ENCODE measurements at places on chromosomes 2 and 18.

- no peak for DNase-seq
Measured at GRCh38 chr2:155203178-155203577, 504.7 kb downstream of the KCNJ3 start.

DNA sequence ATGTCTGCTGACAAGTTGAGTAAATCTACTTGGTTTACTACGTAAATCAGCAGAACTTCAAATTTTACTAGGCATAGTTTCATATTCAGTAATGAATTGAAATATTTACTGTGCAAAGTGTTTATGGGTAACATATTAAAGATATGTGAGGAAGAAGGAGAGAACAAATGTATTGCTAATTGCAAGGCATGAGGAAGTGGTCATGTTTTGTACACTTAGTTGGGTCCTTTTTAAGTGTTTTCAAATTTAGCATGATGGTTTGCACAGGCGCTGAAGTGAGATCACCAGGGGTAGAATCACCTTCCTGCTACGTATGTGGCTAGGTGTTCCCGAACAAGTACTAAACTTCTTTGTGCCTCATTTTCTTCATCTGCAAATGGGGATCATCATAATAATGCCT is 1534.4 kb downstream of the LRP1B start:
- no peak for DNase-seq

DNA sequence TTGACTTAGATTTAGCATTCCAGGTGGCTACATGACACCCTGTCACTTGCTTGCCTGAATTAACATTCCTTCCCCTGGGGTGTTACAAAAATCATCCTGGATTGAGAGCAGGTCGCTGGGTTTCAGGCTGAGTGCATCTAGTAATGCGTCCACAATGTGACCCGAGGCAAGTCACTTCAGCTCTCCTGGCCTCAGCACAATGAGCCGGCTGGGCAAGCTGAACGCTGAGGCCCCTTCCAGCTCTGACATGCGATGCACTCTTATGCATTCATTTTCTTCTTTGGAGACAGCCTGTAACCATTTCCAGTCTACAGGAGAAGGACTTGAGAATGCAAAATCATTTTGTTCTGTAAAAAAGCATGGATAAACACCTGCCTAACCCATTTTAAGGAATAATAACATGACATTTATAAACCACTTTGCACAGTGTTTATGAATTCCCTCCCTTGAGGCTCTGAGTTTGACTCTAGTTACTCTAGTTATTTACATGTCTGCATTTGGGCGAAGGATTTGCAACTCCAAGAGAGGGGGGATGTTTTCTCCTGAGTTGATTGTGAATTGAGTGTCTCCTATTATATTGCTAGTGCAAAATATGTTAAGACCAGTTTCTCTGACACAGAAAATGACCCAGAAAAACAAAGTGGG is 63.0 kb upstream of the CPO start:
- DNase-seq, result no peak

GRCh38 chr2:120465701-120465988 is 119.7 kb downstream of the INHBB start:
- no peak for DNase-seq

DNA sequence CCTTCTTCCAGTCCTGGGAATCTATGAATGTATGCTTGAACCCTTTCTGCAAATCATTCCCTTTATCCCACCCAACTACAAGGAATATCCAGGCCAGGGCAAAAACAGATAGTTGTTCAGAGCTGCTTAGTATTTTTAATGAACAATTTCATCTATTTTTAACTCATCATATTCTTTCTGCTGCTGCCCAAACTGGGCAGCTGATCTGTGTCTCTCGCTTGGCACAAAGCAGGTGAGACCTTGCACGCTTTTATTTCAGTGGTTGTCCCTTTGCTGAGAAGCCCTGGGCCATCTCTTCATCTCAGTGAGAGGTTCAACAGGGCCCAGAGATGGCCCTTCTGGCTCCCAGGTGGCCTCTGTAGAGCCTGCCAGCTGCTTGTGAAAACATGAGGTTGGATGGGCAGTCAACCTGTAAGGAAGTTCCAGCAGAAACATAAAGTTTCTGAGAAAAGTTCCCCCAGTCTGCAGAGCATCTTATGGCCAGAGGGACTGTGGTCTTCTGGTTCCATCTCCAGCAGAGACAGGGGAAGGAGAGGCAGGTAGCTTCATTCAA is 57.5 kb downstream of the MYCN start:
- DNase-seq, result no peak

- no peak for DNase-seq
Measured at GRCh38 chr2:120771781-120772208, 36.1 kb downstream of the GLI2 start.

DNA sequence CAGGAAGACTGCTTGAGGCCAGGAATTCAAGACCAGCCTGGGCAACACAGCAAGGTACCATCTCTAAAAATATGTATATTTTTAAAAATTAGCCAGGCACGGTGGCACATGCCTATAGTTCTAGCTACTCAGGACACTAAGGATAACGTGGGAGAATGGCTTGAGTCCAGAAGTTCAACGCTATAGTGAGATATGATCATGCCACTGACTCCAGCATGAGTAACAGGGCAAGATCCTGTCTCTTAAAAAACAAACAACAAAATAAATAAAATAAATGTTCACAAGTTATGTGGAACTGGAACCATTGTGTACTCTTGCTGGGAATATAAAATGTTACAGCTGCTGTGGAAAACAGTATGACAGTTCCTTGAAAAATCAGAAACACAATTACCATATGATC is 47.2 kb downstream of the USP34 start:
- DNase-seq, result no peak

- DNase-seq, result no peak
Measured at GRCh38 chr2:216540920-216541319, 42.3 kb downstream of the RPL37A start.

DNA sequence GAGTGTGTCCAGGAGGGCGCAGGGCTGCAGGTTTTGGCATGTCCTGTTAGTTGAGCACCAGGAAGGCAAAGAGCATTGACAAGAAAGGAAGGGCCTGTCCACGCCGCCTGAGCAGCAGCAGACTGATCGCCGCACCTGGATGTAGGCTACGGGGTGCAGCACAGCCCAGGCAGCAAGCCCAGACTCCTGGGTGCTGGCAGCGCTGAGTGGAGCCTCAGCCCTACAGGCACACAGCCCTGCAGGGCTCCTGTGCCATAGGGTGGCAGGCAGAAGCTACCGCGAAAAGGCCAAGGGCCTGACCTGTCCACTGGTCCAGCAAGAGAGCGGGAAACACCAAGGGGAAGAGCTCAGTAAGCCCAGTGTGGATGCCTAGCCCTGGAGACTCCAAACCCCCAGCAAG is 198.0 kb downstream of the HDAC4 start:
- no peak for DNase-seq

DNA sequence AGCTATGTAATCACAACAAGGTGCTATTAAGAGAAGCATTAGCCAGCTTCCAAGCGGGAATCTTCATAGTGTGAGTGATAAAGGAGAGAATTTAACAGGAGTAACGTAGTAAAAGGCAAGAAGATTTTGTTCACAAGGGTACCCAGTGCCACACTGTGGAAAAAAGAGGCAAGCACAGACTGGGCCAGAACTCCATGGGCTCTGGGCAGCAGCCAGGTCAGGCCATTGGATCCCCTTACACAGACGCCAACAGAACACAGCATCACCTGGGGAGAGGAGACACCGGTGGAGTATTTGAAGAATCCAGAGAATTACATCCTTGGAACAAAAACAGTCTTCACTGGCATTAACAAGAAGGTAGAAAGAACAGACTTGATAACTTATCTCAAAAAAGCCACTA is 21.2 kb downstream of the AMER3 start:
- DNase-seq, result no peak

DNA sequence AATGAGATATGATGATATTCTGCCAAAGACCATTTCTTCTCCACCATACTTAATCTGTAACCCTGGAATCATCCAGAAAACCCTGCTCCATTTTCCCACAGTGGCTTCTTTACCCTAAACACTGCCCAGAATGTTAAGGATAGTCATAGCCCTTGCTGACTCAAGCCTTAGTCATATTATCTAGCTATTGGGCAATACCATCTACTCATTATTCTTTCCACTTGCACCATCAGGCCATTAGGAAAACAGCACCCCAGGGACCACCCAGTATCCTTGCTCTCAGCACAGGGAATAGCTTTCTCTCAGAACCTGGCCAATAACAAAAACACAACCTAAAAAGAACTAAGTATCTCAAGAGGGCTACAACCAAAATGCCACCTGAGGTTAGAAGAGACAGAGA is 445.7 kb upstream of the SLC14A2 start:
- DNase-seq, result peak; percentile 45

GRCh38 chr2:229971298-229971790 is 49.0 kb downstream of the FBXO36 start:
- no peak for DNase-seq

GRCh38 chr2:168758970-168759820 is 43.2 kb upstream of the NOSTRIN start:
- DNase-seq, result peak; percentile 45

DNA sequence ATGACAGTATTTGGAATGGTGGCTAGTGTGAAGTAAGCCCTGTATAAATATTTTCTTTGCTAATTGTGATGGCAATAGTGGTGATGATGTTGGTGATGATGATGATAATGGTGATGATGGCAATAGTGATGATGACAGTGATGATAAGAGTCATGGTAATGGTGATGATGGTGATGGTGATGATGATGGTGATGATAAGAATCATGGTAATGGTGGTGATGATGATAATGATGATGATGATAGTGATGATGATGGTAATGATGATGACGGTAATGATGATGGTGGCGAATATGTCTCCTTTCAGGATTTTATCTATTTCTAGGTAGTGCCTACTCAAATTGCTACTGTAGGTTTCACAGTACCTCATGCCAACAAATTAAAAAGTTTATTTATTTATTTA is 205.4 kb downstream of the GALR1 start:
- DNase-seq, result no peak

- DNase-seq, result no peak
Measured at GRCh38 chr2:102014041-102014345, 22.2 kb downstream of the IL1R2 start.

- no peak for DNase-seq
Measured at GRCh38 chr2:236394571-236394970, 130.4 kb upstream of the ASB18 start.

DNA sequence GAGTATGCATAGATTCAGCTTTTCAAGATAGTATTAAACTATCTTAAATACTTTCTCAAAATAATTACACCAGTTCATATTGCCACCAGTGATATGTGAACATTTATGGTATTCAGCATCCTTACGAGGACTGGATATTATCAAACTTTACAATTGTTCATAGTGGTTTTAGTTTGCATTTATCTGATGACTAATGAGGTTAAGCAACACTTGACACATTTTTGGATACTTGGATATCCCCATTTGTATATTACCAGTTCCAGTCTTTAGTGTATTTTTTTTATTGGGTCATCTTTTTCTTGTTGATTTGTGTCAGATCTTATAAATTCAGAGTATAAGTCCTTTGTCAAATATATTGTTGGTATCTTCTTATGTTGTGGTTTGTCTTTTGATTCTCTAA is 128.4 kb downstream of the ASXL3 start:
- DNase-seq, result no peak

GRCh38 chr2:164622338-164623106 is 1.2 kb upstream of the GRB14 start:
- DNase-seq, result no peak

DNA sequence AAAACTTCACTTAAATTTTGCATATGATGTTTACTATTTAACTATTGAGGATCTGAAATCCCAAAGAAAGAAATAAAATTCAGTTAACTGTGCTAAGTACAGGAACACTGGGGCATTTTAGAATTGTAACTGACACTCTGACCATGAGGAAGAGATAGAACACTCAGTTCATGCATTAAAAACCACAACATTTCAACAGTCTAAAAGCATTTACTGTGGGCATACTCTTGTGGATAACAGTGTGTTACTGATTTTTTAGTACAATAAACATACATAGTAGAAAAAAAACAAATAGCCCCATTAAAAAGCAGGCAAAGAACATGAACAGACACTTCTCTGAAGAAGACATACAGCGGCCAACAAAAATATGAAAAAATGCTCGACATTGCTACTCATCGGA is 1122.7 kb upstream of the PIK3C3 start:
- no peak for DNase-seq

DNA sequence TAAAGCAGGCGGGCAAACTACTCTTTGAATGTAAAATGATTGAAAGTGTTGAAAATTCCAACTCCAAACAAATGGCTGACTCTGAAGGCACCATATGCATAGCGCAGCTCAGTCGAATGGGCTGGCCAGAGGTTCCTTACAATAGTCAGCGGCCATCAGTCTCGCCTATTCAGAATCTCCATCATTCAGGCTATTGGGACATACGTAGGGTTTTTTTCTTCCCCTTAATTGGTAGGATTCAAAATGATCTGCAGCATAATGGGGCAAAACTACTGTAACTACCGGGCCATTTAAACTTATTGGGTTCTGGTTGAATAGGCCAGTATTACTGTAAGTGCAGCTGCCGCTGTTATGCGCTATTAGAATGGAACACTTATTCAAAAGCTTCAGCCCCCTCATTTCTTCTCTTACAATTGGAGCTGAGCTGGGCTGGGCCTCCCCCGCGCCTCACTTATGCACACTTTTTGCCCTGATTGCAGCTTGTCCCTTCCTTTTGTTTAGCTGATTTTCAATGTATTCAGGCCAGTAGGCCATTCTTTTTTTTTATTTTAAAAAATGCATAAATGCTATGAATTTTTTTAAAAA is 40.4 kb downstream of the SLC9A4 start:
- no peak for DNase-seq

DNA sequence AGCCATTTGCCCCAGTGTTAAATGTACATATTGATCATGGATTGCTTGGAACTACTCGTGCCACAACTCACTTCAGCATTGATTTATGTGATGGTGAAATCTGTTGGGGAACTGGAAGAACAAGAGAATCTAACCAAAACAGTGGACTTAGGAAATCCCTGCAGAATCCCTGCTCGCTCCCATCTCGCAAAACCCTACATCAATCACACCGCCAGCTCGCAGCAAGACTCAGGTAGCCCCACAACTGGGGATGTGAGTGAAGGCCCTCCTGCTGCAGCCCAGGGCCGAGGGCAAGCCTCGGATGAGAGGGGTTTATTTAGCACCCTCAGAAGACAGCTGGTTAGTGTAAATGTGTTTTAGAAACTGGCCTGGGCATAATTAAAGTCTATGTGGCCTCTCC is 171.6 kb downstream of the ANAPC1 start:
- DNase-seq, result no peak

GRCh38 chr2:60416221-60417008 is 137.0 kb downstream of the BCL11A start:
- peak; percentile 71 for DNase-seq

DNA sequence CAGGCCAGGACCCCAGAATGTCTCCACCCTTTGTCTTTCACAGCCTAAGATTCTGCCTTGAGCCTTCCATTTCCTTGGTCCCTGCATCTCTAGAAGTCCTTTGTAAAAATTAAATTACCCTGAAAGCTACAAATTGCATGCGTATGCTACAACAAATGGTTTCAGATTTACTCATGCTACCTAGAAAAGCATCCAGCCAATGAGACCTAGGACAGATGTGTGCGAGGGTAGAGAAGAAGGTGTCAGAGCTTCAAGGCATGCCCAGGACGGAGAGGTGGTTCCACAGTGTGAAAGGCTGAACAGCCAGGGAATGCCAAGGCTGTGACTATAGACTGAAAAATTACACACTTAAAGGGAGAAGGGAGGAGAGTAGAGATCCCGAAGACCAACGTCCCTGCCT is 40.2 kb downstream of the CCBE1 start:
- no peak for DNase-seq

Measured in inflammatory macrophage (primary cell).